Activated CD8-positive, alpha-beta memory T cell treated with anti-CD3 and anti-CD28 coated beads, Interleukin-2, amount 10 ng/mL, durations not matched to agents 7 days and 5 days (primary cell): ENCODE measurements at places on chromosomes 5 and 9. TPM values are rescaled to one million over a fixed set of nuclear protein-coding genes. Genes with fewer than 3 reads are reported as not detected.

Gene HCN1
- total RNA-seq, result not detected

Gene PAPPA
- total RNA-seq, result not detected

Gene C9
- total RNA-seq, result not detected

Gene FRRS1L
- total RNA-seq, result not detected

Gene NR2F1-AS1
- not detected for total RNA-seq

Gene PCDHA3
- not detected for total RNA-seq

Gene ENTREP1
- total RNA-seq, result not detected

Gene PITX1
- total RNA-seq, result 0.14 TPM

Gene TMEFF1
- total RNA-seq, result not detected

Gene SPARC
- total RNA-seq, result 0.37 TPM

Gene QRFP
- not detected for total RNA-seq

Gene LPAR1
- not detected for total RNA-seq

Gene IFNA13
- not detected for total RNA-seq

Gene STC2
- total RNA-seq, result 13.0 TPM

Gene CCNI2
- total RNA-seq, result 52.5 TPM

Gene PHF2
- 26.3 TPM for total RNA-seq

Gene EGFL7
- 1.1 TPM for total RNA-seq

Gene SLC34A1
- total RNA-seq, result 0.19 TPM

Gene BARHL1
- total RNA-seq, result not detected

Gene SREK1
- 61.4 TPM for total RNA-seq

Gene PCDHGC3
- not detected for total RNA-seq

Gene TSLP
- 0.20 TPM for total RNA-seq

Gene FXN
- 19.9 TPM for total RNA-seq

Gene DRD1
- not detected for total RNA-seq

Gene IFNA2
- total RNA-seq, result not detected

Gene KIF27
- total RNA-seq, result 2.0 TPM

Gene CLTB
- 56.7 TPM for total RNA-seq

Gene LCN1
- not detected for total RNA-seq

Gene SLC27A6
- not detected for total RNA-seq

Gene IL9
- total RNA-seq, result not detected

Gene OR1Q1
- 0.40 TPM for total RNA-seq
